G401 (cell line): ENCODE measurements at places on chromosomes 7 and 10. TPM values are rescaled to one million over a fixed set of nuclear protein-coding genes. Genes with fewer than 3 reads are reported as not detected.

The INMT gene
- 0.17 TPM in 1 of 2 replicates, not detected in the other for total RNA-seq

The LDB3 gene
- total RNA-seq = 0.37 and 0.78 TPM in 2 replicates

DNA sequence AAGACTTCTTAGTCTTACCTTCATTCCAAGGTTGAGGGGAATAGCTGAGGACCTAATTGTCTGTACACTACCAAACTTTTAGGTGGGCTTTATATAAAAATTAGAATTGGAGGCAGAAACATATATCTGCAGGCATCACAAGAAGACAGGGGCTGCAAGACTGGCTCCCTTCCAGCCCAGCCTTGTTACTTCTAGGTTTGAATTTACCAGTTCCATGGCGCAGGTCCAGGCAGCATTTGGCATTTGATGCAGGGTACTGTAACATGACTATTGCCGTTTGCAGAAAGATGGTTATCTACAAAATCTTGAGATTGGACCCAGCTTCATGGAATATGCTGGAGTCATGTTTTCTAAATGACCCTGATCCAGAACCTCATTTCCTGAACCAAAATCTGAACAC lies 105.4 kb upstream of the RHOBTB1 start:
- no peak for DNase-seq

DNA sequence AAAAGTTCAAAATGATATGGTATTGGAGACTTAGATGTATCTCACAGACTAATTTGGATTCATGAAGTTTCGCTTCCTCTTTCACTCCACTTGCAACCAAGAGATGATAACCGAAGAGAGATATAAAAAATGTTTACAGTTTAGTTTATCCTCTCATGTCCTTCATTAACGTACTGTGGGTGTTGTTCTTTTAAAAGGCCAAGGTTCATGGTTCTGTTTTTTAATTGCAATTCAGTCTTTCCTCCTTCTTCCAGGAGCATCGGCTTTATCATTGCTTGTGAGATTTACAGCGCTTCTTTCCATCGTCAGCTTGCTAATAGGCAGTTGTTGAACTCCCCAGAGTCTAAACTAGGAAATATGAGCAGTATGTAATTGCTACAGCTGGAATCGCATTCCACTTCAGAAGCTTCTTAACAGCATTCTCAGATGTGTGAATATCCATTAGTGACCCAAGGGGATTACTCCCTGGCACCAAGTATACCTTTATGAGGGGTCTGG lies 75.9 kb upstream of the HGF start:
- no peak for DNase-seq

GRCh38 chr10:110225441-110225755 lies 18.0 kb downstream of the MXI1 start:
- no peak for DNase-seq

The GPR141 gene
- not detected in 2 replicates for total RNA-seq

The UPK3BL2 gene
- 6.6 TPM in 1 of 2 replicates, not detected in the other for total RNA-seq

The GTF2IRD1 gene
- 19.4 and 28.3 TPM in 2 replicates for total RNA-seq

The HDAC9 gene
- 1.5 and 5.6 TPM in 2 replicates for total RNA-seq

The RNF32 gene
- total RNA-seq = 2.2 and 2.3 TPM in 2 replicates

The MEOX2 gene
- total RNA-seq = not detected in 2 replicates

The MACC1 gene
- not detected in 2 replicates for total RNA-seq

DNA sequence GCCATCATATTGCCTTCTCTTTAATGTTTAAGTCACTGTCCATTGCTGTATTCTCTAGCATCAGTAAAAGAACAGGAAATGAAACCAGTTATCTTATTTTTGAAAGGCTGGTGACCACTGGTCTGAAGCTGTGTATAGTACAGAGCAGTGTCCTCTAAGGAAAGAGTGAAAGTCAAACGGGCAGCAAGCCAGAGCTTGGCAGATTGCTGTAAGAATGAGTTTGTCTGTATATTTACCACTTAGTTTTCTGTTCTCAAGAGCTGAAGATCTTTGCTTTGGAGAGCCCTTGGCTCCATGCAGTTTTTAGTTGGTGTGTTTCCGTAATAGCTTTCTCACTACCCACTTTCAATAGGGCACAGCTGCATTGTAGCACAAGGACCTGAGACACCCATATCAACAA lies 31.9 kb downstream of the PCBD1 start:
- DNase-seq = no peak

- no peak for DNase-seq
Observed at GRCh38 chr10:129030603-129030895, 436.5 kb upstream of the MGMT start.

The HSPA12A gene
- 0.18 and 0.47 TPM in 2 replicates for total RNA-seq

The INTS1 gene
- total RNA-seq = 96.8 and 104 TPM in 2 replicates
